ENCODE measurements at places on chromosomes 16 and 17.

- no peak for DNase-seq
These were observed 7.1 kb upstream of the CMTM4 start for GRCh38 chr16:66703406-66704215.

DNA sequence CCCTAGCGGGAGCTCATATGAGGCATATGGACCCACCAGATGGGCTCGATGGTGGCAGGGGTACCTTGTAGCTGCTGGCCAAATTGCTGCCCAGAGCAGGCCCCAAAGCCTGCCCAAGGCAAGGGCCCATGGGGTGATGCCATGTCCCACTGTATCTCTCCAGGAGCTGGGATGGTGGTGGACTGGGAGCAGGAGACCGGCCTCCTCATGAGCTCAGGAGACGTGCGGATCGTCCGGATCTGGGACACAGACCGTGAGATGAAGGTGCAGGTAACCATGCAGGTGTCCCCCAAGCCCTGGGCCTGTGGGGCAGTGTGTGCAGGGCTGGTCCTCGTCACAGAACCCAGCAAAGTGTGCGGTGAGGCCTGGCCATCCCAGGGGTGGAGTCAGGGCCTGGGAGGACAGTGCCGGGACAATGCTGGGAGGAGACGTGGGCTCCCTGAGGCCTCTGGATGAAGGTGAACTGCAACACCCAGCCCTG, 34.1 kb upstream of the CHMP6 start:
- DNase-seq, result no peak

GRCh38 chr16:26524281-26524680, 542.4 kb upstream of the C16orf82 start:
- DNase-seq, result no peak

DNA sequence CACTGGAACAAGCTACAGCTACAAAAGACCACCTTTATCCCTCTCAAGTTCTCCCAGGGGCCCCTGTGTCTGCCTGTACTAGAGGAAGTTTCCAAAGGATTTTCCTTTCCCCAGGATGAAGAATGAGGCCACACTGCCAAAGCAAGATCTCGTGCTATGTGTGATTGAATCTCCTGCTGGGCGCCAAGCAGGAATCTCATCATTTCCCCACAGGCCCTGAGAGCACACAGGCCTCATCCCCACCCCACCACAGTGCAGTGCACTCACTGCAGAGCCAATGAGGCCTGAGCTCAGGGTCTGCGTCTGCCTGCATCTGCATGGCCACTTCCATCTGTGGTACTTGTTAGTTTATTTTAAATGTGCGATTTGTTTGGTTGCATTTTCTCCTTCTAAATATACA, 387.4 kb upstream of the ASIC2 start:
- no peak for DNase-seq

Data from activated T-cell treated with anti-CD3 and anti-CD28 coated beads for 48 hours (primary cell).